Kidney (tissue), 22 donors: ENCODE measurements at places on chromosomes 12 and 14.

- DNase-seq, result peak; percentile 61
These were observed 11.7 kb upstream of the RPS6KL1 start for GRCh38 chr14:74934476-74935359.

GRCh38 chr12:108357834-108358579 is 18.9 kb upstream of the CMKLR1 start:
- DNase-seq, result no peak

- DNase-seq, result no peak
These were observed 101.5 kb upstream of the CCDC91 start for GRCh38 chr12:28088566-28089272.

- peak; percentile 79 for DNase-seq
These were observed 661.7 kb downstream of the VRK1 start for GRCh38 chr14:97458661-97459579.

GRCh38 chr14:96470331-96470730 is 31.9 kb upstream of the PAPOLA start:
- DNase-seq, result no peak

GRCh38 chr14:67269298-67270060 is 28.2 kb downstream of the PALS1 start:
- DNase-seq, result no peak

GRCh38 chr14:31022386-31022785 is 3.1 kb upstream of the AP4S1 start:
- no peak for DNase-seq

DNA sequence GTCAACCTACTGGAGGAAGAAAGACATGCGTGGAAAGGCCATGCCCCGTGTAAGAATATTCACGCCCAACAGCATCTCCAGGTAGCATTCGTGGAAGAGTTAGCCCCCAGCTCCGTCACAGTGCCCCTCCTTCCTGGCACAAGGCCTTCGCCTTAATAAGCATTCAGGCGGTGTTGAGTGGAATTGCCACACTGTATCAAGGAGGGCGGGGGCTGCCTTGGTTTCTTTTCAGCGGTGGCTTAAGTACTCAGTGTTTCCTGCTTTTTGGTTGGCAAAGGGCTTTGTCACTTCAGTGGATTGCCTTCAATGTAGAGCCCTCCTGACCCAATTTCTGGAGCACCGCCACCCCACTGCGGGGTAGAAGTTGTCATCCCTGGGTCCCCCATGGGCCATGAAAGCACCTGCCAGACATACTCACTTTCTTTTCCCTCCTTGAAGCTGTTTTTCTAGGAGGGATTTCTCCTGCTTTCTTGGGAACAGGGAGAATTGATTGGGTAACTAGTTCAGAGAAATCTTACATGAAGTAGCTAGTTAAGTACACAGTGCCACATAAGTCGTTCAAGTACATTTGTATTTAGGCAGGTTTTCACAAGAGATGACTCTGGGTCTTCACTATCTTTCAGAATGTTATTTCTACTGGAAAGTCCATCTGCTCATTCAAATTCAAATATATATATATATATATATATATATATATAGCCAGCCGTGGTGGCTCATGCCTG is 65.5 kb upstream of the STON2 start:
- no peak for DNase-seq

DNA sequence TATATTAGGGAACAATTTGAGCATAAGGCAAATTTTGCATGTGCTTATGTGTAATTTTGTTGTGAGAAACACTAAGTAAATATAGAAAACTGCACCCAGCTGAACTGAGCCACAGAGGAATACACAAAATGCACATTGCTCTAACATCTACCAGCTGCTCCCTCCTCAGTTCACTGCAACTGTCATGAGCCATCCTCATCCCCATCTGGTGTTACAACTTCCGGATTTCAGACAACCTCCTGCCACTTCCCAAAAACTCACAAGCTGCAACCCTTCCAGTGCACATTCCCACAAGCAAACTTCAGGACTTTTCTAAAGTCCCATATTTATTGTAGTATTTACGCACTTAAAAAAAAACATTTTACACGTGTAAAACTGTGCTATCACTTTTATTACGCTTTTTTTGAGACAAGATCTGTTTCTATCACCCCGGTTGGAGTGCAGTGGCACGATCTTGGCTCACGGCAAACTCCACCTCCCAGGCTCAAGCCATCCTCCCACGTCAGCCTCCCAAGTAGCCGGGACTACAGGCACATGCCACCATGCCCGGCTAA is 169.1 kb upstream of the TBX3 start:
- no peak for DNase-seq

DNA sequence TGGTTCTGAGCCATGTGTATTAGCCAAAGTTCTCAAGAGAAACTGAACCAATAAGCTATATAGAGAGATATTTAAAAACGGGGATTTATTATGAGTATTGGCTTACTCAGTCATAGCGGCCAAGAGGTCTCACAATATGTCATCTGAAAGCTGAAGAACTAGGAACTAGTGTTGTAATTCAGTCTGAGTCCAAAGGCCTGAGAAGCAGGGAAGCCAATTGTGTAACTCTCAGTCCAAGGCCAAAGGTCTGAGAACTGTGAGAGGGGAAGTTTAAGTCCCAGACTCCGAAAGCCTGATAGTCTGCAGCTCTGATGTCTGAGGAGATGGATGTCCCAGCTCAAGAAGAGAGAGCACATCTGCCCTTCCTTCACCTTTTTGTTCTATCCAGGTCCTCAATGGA is 344.8 kb upstream of the USP15 start:
- no peak for DNase-seq

GRCh38 chr14:51849097-51849496 is 11.3 kb upstream of the GNG2 start:
- no peak for DNase-seq

GRCh38 chr12:48109424-48109823 is 3.5 kb upstream of the SENP1 start:
- no peak for DNase-seq

DNA sequence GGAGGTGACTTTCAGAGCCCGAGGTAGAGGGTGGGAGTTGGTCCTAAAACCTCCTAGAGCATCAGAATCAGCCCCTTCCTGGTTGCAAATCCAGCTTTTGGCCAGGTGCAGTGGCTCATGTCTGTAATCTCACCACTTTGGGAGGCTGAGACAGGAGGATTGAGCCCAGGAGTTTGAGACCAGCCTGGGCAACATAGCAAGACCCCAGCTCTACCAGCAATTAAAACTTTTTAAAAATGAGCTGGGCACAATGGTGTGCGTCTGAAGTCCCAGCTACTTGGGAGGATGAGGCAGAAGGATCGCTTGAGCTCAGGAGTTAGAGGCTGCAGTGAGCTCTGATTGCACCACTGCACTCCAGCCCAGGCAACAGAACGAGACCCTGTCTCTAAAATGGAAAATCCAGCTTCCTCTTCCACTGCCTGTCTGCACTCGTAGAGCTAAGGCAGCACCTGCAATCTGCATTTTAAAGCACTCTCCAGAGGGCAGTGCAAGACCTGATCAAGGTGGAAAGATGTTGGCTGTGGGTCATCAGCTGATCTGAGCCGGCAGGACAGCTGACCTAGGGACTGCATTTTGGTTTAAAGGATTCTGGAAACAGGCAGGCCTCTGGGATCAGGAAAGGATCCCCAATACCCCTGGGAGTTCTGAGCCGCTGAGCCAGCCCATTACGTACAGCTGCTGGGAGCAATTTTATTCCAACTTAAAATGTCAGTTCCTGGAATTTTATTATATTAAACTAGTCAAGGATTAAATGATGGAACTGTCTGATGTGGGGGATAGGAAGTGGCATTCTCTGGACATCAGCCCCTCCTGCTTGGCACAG is 1.8 kb upstream of the TESC start:
- no peak for DNase-seq

- no peak for DNase-seq
These were observed 96.9 kb downstream of the NTN4 start for GRCh38 chr12:95693689-95694088.

DNA sequence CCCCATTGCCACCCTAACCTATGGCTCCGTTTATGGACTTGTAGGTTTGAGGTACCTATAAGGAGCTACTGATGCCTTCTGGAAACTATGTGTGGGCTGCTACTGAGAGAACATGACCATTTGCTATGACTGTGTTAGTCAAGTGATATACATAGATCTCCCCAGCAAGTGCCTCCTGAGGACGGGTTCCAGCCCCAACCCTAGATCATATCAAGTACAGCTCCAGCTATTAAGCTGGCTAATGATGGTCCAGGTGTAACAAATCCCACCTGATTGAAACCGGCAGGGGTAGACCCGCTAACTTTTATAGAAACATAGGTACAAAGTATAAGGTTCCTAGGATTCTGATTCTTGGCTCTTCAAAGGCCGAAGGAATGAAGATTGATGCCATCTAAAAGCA is 23.7 kb downstream of the NINJ2 start:
- no peak for DNase-seq

DNA sequence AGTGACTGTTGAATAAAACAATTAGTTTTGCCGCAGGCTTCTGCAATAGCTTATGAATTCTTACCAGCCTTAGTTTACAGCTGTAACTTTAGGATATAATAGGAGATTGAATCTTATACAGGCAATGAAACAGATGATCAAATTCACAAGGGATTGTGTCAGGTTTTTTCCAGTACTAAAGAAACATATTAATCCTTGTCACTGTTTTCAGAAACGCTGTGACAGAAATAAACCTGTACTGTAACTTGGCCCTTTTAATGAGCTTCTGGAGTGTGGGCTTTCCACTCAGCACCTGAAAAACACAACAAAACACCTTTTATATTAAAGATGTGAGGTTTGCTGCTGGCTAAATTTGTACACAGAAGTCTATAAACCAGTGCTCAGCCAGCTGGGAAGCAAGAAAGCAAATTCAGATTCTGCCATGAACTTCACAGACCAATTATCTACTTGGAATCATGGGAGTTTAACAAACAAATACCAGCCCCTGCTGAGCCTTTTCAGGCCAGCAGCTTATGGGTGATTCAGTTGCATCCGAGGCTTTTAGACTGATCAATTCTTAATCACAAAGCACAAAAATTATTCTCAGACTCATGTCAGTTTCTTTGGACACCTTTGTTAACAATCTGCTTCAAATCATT is 109.5 kb downstream of the FOXG1 start:
- no peak for DNase-seq

DNA sequence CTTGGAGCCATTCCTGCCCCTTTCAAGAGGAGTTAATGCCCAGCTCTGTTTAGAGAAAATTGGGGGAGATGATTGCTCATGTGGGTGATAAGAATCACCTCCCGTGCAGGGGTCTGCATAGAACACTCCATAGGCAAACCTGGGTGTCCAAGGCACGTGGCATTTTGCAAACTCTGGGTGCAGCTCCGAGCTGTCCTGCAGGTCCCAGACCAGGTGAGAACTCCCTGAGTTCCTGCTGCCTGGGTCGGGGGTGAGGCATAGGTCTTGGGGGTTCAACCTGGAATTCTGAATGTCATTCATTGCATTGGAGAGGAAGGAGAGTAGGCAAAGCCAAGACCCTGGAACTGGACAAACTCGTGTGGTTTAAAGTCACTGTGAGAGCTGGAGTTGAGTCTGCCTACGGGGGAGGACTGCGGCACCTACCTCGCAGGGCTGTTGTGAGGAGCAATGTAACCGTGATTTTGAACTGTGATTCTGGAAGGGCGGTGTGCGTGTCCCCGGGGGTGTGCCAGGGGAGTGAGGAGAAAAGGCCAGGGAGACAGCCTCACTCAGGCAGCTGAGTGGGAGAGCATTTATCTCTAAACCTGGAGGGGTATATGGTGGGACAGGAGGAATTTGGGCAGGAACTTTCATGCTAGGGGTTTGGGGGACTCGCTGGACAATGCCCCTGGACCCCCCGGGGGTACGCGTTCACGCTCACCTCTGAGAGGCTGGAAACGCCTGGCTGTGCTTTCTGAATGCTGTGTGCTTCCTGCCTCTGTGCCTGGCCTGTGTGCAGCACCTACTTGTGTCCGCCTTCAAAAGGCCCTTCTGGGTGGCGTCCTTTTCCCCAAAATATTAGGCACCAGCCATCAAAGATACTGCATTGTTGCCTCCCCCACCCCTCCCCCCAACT is 30.4 kb downstream of the MEG3 start:
- DNase-seq, result no peak

GRCh38 chr12:4477129-4477528 is 31.5 kb upstream of the FGF6 start:
- DNase-seq, result no peak

DNA sequence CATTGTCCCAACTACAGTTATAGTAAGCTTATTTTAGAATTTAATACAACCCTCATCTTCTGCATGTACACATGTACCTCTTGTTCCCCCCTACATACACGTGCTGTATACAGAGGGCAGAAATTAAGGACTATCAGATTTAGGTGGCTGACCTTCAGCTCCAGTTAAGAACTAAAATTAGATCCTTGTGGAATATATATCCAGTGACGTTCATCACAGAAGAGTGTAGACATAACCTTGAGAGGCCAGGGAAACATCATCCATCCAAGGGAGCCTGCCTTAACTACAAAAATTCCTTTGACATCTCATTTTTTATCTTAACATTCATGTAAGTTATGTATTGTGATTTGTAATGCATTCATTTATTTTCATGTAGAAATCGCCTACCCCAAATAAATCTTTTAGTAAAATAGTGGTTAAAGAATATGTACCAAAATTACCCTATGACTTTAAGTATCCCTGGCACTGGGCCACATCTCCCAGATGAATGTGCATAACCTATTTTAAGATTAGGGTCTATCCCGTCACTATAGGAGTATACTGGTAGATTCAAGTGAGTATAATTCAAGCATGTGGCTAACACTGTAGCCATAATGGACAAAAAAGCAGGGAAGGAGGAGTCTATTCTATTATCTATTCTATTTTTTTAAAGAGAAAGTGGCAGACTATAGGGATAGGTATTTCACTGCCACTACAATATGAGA is 27.5 kb downstream of the RIC8B start:
- peak; percentile 10 for DNase-seq

GRCh38 chr12:126342866-126343265 is 1277.6 kb downstream of the AACS start:
- DNase-seq, result no peak

DNA sequence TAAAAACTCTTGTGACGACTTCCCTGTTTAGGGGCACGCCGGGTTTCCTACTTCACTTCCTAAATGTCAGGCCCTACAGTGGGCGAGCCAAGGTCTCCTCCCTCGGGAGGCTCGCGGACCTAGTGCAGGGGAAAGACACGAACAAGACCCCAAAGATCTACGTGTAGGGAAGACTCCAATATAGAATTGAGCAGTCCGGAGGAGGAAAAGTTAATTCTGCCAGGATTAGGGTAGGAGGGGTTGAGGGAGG is 564 bp downstream of the ATXN3 start:
- peak; percentile 87 for DNase-seq

DNA sequence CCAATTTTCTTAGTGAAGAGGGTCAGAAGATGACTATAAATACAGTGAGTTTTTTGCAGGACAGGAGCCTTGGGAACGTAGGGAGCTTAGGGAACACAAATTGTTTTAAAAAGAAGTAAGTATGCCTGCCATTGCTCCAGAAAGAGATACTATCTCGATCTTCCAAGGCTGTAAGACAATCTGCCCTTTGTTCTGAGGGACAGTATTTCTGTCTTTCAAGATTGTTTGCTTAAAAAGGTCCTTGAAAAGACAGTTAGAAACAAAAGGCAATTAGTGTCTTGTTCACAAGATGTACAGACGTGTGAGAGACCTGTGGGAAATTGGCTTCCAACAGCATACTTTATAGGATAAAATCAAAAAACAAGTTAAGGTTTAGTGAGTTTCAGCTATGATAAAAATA is 321.2 kb upstream of the FAR2 start:
- no peak for DNase-seq
